ENCODE measurements at places on chromosomes 13 and 19.

GRCh38 chr13:114110091-114110829 is 22.2 kb downstream of the RASA3 start:
- peak; percentile 84 for DNase-seq

DNA sequence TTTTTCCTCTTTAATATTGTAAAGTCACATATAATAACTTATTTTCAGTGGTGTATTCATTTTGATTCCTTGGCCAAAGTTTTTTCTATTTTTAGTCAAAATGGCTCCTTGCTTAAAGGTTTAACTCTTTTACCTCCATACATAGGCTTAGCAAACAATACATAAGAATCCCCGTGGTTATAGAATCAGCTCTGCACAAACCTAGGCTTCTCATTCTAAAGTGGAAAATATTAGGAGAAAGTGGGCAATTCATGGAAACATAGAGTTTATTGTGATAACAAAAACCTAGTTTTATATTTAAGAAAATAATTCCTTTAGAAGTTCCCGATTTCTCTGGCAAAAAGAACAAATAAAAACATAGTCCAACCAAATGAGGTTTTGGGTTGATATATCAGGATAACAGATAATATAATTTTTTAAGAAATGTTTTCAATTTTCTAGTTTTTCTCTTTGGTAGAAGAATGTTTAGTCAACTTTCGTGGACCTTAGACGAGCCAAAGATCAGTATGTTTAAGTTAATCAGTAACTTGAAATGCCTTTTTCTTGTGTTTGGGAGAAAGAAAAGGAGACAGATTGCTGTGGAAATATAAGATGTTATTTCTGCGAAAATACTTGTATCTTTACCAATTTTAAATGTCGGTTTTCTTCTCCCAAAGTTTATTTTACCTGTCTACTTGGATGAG is 93.4 kb upstream of the KLF12 start:
- no peak for DNase-seq

DNA sequence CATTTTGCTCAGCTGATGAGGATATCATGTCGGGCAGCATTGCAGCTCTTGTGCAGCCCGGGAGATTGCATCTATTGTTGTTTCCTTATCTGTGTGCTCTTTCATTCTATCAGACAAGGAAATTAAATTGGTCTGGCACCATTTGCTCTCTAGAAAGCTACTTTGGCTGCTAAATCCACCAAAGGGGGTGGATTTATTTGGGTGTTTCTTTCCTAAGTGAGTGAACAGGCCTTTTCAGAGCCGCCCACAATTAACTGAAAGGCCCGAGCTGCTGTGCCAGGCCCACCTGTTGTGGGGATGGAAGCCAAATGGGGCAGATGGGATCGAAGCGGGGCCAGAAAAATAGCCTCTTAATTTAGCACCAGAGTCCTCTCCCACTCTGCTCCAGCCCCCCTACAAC is 99.4 kb downstream of the DNAJC15 start:
- no peak for DNase-seq

DNA sequence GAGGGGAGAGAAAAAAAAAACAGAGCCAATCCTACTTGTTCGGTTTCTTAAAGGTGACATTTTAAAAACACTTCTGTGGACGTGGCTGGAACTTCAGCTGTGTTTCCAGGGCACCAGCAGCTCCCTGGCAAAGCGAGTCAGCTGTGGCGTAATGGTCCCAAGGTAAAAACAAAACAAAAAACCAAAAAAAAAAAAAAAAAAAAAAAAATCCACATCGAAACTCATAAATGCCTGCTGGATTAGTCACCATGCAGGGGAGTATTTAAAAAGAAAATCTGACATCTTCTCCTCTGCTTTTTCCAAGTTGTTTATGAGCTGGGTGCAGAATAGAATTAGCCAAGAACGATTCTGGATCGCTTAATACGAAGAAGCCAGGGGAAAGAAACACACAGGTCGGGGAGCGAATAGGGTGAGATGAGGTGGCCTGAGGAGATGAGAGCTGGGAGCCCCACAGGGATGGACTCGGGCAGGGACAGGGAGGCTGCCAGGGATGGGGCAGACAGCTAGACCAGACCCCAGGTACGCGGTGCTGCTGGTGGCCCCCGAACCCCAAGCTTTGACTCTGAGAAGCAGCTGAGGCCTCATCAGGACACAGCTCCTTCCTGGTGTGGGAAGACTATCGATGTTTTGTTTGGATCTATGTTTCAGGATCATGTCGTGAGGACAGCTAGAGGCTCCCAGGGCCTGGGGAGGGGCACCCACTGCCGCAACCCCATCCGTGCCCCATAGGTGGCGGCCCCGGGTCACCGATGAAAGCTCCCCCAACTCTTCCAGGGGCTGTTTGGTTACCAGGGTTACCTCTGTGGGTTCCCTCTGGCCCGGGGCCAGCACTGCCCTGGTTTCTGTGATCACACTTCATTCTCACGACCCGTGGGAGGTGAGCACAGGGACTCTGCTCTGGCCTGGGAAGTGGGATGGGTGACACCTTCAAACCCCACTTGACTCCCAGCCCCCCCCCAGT is 3.1 kb upstream of the CTXN1 start:
- peak; percentile 83 for DNase-seq

GRCh38 chr13:80400164-80400864 is 59.4 kb upstream of the SPRY2 start:
- DNase-seq: no peak

GRCh38 chr19:50205681-50206138 is 2.3 kb downstream of the MYH14 start:
- DNase-seq: no peak

DNA sequence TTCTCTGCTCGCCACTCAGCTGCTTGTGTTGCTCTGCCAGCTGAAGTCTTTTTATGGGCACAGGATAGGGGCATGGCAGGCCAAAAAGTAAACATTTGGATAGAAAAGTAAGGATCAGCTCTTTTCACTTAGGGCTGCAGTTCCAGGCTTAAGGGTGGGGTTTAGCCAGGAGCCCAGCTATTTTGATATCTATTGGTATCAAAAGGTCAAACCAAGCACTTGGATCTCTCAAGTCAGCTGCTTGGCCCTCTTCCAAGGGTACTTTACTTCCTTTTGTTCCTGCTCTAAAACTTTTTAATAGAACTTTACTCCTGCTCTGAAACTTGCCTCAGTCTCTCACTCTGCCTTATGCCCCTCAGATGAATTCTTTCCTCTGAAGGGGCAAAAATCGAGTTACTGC is 55.7 kb upstream of the ABCC4 start:
- no peak for DNase-seq

DNA sequence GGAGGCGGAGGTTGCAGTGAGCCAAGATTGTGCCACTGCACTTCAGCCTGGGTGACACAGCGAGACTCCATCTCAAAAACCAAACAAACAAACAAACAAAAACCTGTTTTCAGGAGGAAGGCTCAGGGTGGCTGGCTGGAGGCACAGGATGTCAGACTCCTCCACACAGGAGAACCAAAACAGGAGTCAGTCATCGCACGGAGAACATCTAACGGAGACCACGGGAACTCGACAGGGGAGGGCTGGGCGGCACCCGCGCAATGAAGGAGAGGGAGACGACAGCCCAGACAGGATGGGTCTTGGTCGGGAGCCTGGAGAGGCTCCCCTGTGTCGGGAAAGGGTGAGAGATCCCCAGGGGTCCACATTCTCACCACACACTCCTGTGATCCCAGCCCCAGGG is 20.8 kb upstream of the SLC7A9 start:
- no peak for DNase-seq

GRCh38 chr13:51807041-51807440 is 3.1 kb upstream of the DHRS12 start:
- DNase-seq: no peak

- DNase-seq: no peak
Measured at GRCh38 chr13:98300956-98301641, 124.0 kb upstream of the RNF113B start.

GRCh38 chr19:35805526-35806102 is 7.0 kb downstream of the PRODH2 start:
- no peak for DNase-seq

DNA sequence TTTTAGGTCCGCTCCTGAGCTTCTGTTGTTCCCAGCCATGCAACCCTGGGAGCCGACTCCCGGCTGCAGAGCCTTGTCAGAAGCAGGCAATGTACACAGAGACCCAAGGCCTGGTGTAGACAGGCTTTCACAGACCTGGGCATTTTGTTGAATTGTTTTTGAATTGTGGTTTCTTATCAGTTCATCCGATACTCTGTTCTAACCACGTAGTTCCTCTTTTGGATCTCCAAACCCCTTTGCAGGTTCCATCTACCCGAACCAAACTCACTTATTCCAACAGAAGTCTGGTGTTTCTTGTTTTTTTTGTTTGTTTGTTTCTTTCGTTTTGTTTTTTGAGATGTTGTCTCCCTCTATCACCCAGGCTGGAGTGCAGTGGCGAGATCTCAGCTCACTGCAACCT is 6.3 kb upstream of the NLRP2 start:
- no peak for DNase-seq

DNA sequence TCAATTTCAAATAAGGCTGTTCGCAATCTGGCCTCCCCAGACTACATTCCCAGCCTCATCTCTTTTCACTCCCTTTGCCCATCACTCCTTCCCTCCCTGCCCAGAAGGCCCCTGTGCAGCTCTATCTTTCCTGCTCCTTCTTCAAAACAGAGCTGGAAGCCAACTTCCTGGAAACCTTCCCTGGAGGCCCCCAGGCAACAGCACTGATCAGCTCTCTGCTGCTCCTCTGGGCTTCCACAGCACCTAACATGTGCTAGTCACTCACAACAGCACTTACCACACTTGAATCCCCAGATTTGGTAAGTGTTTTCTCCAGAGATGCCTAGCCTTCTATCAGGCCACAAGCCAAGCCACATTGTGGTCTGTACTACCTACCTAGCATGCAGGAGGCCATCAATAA is 9.5 kb downstream of the SMAD9 start:
- no peak for DNase-seq

All from CD4-positive, alpha-beta T cell treated with Interleukin-2 at 100 ng/mL for 4 hours (primary cell).